HL-60 (cell line): ENCODE measurements at places on chromosomes 12 and 14.

GRCh38 chr14:52711666-52712065 is 4.7 kb downstream of the PSMC6 start:
- no peak for DNase-seq

GRCh38 chr14:40679256-40679655 is 927.4 kb upstream of the LRFN5 start:
- DNase-seq: no peak

GRCh38 chr12:101779626-101780025 is 40.4 kb upstream of the SYCP3 start:
- no peak for DNase-seq

GRCh38 chr14:54383835-54384234 is 13.0 kb upstream of the CDKN3 start:
- DNase-seq: no peak

- DNase-seq: no peak
Measured at GRCh38 chr12:100382338-100382737, 25.5 kb downstream of the SLC17A8 start.

GRCh38 chr12:27843714-27844245 is 63.7 kb upstream of the MANSC4 start:
- DNase-seq: no peak

GRCh38 chr12:42611571-42612230 is 22.2 kb upstream of the PRICKLE1 start:
- DNase-seq: no peak

GRCh38 chr12:26939192-26939832 is 1.0 kb downstream of the FGFR1OP2 start:
- DNase-seq: no peak

DNA sequence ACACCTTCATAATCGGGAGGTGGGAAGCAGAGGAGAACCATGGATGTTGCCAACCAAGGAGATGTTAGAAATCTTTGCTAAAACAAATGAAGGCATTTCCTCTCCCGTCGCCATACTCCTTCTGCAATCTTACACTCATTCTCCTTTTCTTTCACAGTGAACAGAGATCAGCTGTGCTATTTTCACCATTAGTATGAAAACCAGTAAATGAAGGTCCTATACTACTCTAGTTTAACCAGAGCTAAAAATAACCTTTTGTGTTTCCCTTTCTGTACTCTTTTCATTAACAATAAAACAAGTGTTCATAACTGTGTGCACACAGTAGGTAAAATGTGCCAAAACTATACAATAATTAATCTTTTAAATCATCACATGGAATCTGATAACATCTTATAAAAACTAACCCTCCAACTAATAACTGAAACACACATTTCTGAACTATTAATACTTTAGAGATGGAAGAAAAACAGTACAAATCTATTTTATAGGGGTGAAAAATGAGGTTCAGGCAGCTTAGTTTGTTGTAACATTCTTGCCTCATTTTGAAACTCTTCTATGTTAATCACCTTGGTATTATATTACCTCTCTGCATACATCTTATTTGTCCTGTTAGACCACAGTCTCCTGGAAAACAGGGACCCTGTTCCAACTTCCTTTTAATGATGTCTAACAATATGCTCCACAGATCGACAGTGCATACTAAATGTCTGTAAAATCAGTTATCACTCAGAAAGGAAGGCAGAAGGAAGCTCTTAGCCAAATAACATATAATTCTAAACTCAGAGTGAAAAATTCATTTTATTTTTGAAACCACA is 69.5 kb downstream of the SPPL3 start:
- DNase-seq: no peak

DNA sequence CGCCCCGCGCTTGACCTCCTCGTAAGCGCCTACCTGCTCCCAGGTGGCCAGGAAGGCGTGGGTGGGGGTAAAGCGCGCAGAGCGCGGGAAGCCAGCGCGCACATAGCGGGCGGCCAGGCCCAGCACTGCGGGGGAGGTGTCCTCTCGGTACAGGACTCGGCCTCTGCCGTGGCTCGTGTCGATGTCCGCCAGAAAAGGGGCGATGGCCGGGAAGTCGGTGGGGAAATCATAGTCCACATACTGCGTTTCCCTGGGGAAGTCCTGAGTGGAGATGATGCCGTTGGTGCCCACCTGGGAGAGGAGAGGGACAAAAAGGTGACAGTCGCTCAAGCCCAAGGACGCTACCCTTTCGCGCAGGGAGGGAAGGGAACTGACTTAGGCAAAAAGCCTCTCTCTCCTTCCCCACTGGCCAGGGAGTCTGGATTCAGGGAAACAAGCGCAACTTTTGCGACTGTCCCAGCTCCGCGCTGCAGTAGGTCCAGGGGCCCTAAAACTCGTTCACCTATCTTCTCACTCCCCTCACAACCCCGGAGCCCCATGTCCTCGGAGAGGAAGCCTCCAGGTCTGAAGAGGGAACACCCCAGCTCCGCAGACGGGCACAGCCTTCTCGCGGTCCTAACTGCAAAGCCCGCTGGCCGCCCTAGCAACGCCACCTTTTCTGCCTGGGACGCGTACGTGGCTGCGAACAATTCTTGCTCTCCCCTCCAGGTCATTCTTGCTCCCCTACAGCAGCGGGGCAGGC is 815 bp downstream of the NID2 start:
- DNase-seq: no peak

GRCh38 chr14:76784266-76784874 is 23.1 kb downstream of the VASH1 start:
- DNase-seq: no peak

- DNase-seq: no peak
Measured at GRCh38 chr14:65229748-65230728, 127.7 kb upstream of the MAX start.

- DNase-seq: no peak
Measured at GRCh38 chr12:117986705-117987469, 18.1 kb upstream of the KSR2 start.

- DNase-seq: no peak
Measured at GRCh38 chr12:119069147-119069642, 87.9 kb downstream of the SRRM4 start.

GRCh38 chr14:53060046-53060445 is 93.1 kb downstream of the DDHD1 start:
- DNase-seq: no peak

DNA sequence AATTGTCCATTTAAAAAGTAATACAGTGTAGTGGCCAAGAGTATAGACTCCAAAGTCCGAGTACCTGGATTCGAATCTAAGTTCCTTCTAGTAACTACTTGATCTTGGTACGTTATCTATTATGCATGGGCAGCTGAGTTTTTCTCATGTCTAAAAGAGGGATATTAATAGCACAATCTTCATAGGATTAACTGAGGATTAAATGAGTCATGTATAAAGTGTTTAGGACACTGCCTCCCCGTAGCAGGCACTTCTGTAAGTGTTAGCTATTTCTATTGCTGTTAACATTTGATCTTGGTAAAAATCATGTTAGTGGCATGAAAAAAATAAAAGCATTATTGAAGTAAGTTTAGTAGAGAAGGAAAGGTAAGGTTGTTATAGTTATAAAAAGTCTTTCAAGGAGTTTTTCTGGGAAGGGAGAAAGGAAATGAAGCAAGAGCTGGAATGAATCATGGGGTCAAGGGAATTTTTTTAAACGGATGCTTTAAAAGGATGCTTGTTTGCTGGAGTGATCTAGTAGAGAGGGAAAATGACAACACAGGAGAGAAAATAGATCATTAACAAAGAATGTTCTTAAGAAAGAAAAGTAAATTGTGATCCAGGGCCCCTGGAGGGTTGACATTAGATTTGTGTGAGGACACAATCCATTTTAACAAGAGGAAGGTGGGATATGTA is 502.2 kb upstream of the USP15 start:
- no peak for DNase-seq

- no peak for DNase-seq
Measured at GRCh38 chr12:86137936-86138335, 118.3 kb downstream of the MGAT4C start.

GRCh38 chr12:14961466-14962152 is at the start of gene ARHGDIB:
ARHGDIB (minus strand) TSS chr12:14961601; CDS start chr12:14950712, 10,889 bp downstream.
- peak; percentile 94 for DNase-seq

DNA sequence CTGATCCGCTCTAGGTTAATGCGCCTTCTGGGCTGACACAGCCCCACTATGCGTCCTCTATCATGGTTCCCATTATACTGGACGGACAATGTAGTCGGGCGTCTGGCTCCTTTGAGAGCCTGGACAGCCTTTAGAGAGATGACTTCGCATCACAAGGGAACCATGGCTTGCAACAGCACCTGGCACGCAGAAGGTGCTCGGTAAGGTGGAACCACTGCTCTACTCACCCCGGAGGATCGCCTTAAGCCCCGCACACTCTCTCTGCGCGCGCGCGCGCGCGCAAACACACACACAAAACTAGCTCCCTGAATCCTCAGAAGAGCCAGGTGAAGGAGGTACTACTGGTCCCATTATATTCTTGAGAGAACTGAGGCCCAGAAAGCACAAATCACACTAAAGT is 7.1 kb downstream of the MAP3K12 start:
- DNase-seq: no peak

DNA sequence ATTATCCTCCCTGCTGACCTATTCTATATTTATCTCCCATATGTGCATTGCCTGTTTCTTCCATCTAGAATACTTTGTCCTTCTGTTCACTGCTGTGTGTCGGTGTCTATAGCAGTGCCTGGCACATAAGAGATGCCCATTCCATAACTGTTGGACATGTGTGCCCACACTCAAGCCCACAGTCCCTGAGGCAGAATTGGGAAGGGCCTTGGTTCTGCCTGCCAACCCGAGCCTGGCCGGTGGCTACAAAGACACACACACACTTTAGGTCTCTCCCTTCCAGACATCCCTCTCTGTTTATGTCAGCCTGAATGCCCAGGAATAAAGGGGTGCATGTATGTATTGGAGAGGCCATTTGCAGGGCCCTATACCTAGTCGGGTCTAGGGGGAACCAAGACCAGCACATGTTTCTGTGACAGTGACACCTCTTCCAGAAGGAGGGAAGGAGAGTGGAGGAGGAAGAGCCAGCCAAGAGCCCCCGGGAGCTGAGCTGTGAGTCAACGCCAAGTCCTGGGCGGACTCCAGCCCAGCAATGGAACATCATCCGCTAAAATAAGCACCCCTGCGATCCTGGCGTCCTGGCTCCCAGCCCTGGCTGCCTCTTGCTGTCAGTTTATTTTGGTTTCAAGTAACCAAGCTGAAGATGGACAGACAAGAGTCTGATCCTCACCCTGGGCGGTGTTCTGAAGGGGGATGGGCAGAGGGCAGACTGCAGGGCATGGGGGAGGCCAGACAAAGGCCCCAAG is 4.3 kb upstream of the ASB2 start:
- no peak for DNase-seq

GRCh38 chr14:53850714-53851296 is 105.8 kb downstream of the BMP4 start:
- DNase-seq: no peak

GRCh38 chr12:100346660-100347059 is 10.2 kb upstream of the SLC17A8 start:
- DNase-seq: no peak

DNA sequence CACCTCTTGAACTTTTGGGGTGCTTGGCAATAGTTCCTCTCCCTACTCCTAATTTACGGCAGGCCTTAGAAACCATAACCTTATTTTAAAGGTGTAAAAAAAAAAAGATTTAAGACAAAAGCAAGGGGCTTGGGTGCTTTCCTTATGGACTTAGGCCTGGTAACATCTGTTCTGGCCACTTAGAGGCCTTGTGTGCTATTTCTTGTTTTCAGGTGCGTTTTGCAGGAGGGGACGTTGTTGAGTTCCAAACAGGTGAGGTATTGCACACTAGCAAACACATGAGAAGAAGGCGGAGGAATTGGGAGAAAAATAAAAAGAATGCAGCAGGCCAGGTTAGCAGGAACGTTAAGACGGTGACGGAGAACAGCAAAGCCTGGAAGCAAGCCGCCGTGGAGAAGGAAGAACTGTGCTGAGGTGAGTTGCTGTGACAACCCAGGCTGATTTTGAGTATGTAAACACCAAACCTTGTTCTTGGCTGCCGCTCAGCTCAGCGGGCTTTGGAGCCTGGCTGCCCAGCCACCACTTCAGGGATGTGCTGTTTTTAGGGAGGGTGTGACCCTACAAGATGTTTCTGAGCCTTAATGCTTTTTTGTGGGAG is 17.3 kb downstream of the EMG1 start:
- no peak for DNase-seq

GRCh38 chr12:105769486-105769885 is 369.3 kb downstream of the NUAK1 start:
- no peak for DNase-seq

DNA sequence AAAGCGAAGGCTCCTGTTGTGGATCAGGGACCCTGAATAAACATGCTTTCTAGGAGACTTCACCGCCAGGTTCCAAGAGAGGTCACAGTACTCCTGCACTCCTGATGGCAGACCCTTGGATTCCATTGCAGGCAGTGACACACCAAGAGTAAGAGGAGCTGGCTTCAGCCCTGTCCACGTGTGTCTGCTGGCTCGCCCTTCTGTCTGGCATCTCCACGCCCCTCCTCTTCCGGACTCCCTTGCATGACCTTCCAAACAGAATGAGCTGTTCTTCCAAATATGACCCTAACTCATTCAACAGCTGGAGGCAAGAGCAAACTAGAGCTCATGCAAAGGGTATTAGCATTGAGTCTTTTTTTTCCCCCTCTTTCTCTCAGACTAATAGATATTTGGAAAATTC is 233.0 kb upstream of the PLEKHG7 start:
- no peak for DNase-seq

DNA sequence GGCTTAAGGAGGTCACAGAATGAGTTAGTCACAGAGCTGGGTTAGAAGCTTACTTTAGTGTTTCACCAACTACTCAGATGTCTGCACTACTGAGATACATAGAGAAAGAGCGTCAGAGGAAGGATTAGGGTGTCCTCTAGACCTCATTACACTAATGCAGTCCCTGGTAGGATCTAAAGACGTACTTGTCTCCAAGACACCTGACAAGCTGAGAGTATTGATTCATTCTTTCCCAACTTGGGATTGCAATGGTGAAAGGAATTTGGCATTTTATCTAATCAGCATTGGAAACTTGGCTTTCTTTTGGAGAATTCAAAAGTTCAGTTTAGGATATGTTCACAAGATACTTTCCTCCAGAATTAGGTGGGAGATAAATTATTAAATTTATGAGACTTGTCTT is 402.1 kb downstream of the ZFP36L1 start:
- no peak for DNase-seq

GRCh38 chr12:122840580-122841513 is 5.6 kb downstream of the HIP1R start:
- DNase-seq: no peak

DNA sequence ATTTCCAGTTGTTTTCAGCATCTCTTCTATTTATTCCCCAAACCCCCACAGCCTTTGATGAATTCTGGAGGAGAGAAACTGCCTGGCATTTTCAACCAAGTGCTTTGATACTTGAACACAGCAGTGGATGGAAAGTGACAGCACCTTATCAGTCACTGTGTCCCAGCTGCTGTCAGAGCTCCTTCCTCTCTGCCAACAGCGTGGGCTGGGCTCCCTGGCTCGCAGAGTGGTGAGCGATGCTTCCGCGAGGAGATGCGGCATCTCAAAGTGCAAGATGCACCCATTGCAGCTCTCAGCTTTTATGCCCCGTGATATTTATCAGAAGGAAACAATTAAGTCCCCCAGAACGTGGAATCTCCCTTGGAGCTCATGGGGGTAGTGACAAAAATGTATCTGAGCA is 72.6 kb upstream of the TCL1A start:
- DNase-seq: no peak

- DNase-seq: no peak
Measured at GRCh38 chr14:20792556-20792955, 10.1 kb downstream of the RNASE1 start.
